ENCODE measurements at places on chromosomes 5 and 9. TPM values are rescaled to one million over a fixed set of nuclear protein-coding genes. Genes with fewer than 3 reads are reported as not detected.

- DNase-seq: no peak
Observed at GRCh38 chr5:34503379-34504253, 152.5 kb upstream of the RAI14 start.

GRCh38 chr5:177419046-177419445 lies 7.4 kb upstream of the GRK6 start:
- peak; percentile 81 for DNase-seq

- no peak for DNase-seq
Observed at GRCh38 chr9:85276741-85277140, 465.0 kb downstream of the AGTPBP1 start.

GRCh38 chr9:134123764-134124128 lies 12.1 kb upstream of the WDR5 start:
- no peak for DNase-seq

- no peak for DNase-seq
Observed at GRCh38 chr9:110447476-110447875, 109.8 kb upstream of the TXNDC8 start.

- DNase-seq: no peak
Observed at GRCh38 chr9:72958485-72959281, 5.8 kb upstream of the ALDH1A1 start.

GRCh38 chr5:142206801-142207200 lies 98.2 kb downstream of the NDFIP1 start:
- no peak for DNase-seq

- no peak for DNase-seq
Observed at GRCh38 chr5:109192555-109193281, 217.1 kb downstream of the PJA2 start.

DNA sequence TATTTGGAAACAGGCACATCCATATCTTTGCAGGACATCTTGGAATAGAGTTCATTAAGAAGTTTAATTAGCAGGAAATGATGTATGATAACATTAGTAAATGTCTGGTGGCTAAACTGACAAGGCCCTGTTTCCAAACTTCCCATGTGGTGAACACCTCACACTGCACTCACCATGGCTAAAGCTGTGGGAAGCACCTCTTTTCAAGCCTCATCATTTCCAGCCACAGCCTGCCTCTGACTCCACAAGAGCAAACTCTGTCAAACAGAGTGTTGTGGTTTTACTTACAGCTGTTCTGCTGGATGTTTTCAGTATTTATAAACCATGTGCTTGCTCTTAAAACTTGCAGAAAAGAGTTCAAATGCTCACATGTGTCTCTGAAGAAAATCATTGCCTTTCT lies 14.9 kb upstream of the NDUFB6 start:
- peak; percentile 43 for DNase-seq

- DNase-seq: no peak
Observed at GRCh38 chr5:4868140-4868735, 271.9 kb upstream of the ADAMTS16 start.

DNA sequence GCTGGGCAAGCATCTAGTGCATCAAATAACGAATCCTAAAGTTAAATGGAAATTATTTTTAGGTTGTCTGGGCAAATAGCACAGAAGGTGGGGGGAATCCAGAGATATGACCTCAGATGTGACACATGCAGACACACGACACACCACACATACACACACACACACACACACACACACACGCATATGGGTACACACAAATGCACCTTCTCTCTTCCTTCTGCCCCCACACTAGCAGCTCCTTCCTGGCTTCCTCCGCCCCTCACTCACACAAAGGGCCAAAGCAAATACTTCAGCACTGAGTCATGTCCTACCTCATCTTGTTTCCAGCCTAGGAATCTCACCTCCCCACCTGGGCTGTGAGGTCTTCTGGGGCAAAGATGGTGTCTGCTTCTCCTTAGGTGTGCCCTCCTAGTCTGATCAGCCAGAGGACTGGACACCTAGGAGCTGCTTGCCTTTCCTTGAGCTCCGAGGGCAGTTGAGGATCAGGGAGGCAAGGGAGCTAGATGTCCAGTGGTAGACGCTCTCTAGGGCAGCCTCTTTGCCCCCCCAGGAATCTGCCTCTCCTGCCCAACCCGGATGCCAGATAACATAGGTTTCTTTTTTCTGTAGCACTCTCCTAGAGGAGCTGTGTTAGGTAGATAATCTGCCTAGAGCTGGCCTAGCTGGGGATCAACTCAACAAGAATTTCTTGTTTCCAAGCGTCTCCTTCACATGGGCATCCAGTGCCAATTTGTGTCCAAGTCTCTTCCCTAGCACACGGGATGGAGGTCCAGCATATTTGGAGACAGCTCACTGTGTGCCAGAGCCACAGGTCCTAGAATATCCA lies 14.3 kb upstream of the JADE2 start:
- peak; percentile 69 for DNase-seq

GRCh38 chr5:150192462-150192861 lies 2.6 kb downstream of the SLC6A7 start:
- no peak for DNase-seq

- DNase-seq: no peak
Observed at GRCh38 chr9:137252555-137253506, 1.7 kb downstream of the STPG3 start.

GRCh38 chr5:139360384-139360783 lies 18.7 kb downstream of the PAIP2 start:
- DNase-seq: no peak

Gene SGCD
- 5.8 TPM for polyA plus RNA-seq

Gene TMEFF1
- polyA plus RNA-seq: 0.89 TPM

Gene C7
- 1.4 TPM for polyA plus RNA-seq

Gene ARSK
- polyA plus RNA-seq: 13.8 TPM

Gene ANKRD31
- not detected for polyA plus RNA-seq

Gene LRRC19
- polyA plus RNA-seq: not detected

Gene PCSK5
- polyA plus RNA-seq: 1.5 TPM

Gene PCDHAC1
- not detected for polyA plus RNA-seq

Gene GABBR2
- polyA plus RNA-seq: 14.2 TPM

Gene TOPORS
- 6.3 TPM for polyA plus RNA-seq

All from IMR-90 (cell line).